ENCODE measurements at places on chromosomes 3 and 15. TPM values are rescaled to one million over a fixed set of nuclear protein-coding genes. Genes with fewer than 3 reads are reported as not detected.

Gene GABRR3
- total RNA-seq, result not detected

Gene RPP14
- 17.8 TPM for total RNA-seq

Gene SLC28A1
- total RNA-seq, result not detected

DNA sequence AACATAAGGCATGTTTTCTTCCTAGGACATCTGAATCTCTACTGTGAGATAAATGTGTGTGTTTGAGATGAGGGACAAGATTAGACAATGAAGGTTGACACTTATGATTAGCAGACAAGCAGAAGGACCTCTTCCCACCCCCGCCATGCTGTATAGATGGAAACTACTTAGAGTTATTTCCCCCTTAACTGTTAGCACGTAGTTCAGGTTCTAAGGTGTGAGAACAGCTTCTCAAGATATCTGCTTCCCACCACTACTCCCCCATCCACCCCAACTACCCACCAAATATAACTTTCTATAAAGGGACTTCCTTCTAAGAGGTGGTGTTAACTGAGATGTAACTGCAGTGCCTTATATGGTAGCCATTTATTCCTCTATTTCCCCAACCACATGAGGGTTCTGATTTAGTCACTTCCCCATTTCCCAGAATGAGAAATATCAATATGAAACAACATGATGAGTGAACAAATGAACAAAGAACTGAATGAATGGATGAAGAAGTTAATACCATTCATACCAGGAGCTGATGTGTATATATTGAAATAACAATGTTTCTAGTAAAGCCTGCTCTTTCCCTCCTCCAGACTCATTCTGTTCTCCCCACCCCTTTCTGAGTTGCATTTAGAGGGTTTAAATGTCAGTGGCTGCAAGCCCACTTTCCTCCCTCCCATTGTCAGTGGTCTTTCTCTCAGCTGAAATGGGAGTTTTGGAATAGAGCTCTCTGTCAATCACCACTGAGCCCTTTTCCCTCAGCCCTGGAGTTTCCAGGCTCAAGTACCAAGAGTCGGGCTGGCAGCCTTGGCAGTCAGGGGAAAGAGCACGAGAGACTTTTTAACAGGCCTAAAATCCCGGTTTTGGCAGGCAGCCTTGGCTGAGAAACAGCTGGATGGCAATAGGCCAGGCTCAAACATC is 7.7 kb upstream of the RFTN1 start:
- no peak for DNase-seq

GRCh38 chr3:66744521-66744920 is 243.7 kb upstream of the LRIG1 start:
- no peak for DNase-seq

DNA sequence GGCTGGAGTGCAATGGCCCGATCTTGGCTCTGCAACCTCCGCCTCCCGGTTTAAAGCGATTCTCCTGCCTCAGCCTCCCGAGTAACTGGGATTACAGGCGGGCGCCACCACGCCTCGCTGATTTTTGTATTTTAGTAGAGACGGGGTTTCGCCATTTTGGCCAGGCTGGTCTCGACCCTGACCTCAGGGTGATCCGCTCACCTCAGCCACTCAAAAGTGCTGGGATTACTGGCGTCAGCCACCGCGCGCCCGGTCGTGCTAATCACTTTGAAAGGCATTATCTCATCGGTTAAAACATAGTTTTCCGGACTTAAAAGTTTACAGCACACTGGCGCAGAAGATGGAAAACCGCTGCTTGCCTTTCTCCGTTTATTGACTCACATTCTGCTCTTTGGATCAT is 27.6 kb upstream of the MTHFS start:
- DNase-seq, result no peak

DNA sequence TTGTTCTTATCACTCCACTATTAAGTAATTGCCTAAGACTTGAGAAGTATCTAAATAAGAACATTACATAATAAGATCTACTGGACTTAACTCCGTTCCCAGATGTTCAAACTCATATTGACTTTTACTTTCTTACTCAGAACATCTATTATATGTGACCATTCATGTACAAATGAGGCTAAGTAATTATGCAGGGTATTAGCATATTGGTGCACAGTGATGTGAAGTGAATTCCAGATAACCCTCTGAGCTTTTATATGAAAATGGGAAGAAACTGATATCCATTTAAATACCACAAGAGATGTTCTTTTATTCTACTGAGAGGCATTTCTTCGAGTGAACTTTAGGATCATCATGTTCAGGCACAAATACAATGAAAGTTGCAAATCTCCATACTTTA is 135.7 kb downstream of the ZPLD1 start:
- DNase-seq, result no peak

DNA sequence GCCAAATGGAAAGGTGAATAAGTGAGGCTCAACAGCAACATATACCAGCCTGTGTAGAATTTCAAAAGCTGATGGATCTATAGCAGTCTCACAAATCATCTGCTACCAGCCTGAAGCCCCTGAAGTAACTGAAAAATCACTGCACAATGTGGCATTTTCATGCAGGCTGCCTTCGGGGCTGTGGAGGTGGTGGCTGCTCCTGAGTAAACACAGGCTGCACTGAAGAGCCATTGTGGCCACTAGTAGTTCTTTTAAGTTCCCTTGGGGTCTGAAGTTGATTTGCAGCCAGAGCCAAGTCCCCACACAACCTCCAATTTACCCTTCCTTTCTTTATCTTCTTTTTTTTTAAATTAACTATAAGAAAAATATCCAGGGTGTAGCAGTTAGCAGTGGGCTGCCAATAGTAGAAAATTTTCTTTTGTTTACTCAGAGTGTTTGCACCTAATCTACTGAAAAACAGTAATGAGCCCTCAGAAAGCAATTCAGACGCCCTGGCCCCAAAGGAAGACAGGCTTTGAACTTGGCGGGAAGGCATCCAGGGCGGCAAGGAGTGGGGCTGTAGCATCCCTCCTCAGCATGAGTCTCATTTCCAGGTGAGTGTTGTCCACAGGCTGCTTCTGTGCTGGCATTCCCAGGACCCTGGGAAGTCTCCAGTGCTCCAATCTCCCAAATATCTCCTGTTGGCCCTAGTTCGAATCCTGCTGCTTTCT is 13.3 kb upstream of the SUSD5 start:
- DNase-seq, result no peak

Gene PCSK6
- total RNA-seq, result 29.9 TPM

DNA sequence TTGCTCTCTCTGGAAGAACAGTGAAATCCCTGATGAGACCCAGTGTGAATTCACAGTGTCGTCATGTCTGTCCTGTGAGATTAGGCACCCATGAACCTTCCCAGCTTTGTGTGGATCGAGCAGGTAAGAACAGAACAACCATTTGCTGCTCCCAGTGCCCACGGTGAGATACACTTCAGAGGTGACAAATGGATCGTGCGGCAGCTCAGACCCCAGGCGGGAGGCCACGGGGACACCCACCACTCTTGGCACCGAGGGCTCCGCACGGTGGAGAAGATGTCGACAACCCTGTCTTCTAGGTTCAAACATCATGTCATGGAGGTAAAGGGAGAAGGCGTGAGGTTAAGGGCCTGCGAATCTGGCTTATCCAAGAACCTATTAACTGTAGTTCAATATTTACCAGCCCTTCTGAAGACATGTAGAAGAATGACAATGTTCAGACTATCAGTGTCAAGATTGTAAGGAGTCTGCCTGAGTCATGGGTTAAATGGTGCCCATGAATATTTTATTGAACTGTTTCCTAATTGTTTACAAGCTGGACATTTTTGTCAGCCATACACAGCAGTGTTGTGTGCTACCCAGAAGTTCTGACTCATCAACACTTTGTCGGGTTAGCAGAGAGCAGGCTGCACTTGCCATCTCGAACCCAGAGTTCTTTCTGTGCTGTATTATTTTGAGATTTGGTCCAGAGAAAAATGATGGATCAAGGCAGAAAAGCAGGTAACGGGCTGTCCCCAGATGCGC is 15.5 kb upstream of the PCSK6 start:
- no peak for DNase-seq

Gene GPR62
- not detected for total RNA-seq

DNA sequence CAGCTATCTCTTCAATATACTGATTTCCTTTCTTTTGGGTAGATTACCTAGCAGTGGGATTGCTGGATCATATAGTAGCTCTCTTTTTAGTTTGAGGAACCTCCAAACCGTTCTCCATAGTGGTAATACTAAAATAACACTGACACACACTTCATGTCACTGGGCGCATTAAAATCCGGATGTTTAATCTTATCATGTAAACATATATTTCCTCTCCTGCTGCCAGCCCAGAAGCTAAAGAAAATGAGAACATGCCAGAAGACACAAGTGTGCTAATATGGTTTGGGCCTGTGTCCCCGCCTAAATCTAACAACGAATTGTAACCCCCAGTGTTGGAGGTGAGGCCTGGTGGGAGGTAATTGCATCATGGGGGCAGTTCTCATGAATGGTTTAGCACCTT is 23.6 kb upstream of the KCNMB2 start:
- DNase-seq, result no peak

- no peak for DNase-seq
Measured at GRCh38 chr3:151278230-151278629, at the start of gene P2RY14. Gene P2RY14 (minus strand): TSS chr3:151278542. CDS start chr3:151214316, 64,226 bp downstream.

Gene SLC7A14
- 0.56 TPM for total RNA-seq

DNA sequence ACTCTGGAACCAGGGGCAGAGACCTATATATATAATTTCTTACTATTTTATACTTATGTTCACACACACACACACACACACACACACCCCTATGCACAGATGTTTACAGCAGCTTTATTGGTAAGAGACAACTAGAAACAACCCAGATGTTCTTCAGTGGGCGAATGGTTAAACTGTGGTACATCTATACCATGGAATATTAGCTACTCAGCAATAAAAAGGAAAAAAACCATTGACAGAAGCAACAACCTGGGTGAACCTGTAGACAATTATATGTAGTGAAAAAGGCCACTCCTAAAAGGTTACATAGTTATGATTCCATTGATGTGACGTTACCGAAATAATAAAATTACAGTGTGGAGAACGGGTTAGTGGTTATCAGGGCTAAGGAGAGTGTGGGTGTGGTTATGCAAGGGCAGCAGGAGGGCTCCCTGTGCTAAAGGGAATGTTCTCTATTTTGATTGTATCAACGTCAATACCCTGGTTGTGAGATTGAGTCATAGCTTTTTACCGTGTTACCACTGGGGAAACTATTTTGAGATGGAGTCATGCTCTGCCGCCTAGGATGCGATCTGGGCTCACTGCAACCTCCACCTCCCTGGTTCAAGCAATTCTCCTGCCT is 85.5 kb downstream of the FLNB start:
- DNase-seq, result no peak

Gene CCR8
- total RNA-seq, result 0.29 TPM

- peak; percentile 68 for DNase-seq
Measured at GRCh38 chr3:134350861-134351311, 23.4 kb downstream of the AMOTL2 start.

GRCh38 chr3:61600195-61600594 is 38.8 kb downstream of the PTPRG start:
- DNase-seq, result no peak

Gene ADCY5
- total RNA-seq, result 7.8 TPM

- no peak for DNase-seq
Measured at GRCh38 chr3:195704433-195704999, 16.3 kb upstream of the MUC20 start.

- no peak for DNase-seq
Measured at GRCh38 chr3:129952556-129953355, 21.8 kb upstream of the TRH start.

DNA sequence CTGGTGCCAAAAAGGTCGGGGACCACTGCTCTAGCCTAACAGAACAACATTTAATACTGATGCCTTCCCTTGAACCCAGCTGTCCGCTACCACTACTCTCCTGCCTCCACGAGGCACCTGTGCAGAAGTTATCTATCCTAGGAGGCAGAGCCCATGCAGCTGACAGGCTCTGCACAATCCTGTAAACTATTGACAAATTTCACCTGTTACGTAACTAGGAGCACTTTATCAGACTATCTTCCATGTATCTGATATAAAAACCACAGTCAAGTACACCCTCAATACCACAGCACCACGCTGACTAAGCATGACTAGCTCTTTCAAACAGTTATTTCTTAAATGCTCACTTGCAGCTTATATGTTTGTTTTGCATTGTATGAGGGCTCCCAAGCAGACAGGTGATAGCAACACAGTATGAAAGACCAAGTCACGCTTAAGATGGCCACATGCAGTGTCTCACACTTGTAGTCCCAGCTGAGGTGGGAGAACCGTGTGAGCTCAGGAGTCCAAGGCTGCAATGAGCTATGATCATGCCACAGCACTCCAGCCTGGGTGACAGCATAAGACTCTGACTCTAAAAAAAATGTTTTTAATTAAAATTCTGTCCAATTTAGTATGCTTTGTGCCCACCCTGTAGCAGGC is 4.5 kb upstream of the IL17RC start:
- no peak for DNase-seq

DNA sequence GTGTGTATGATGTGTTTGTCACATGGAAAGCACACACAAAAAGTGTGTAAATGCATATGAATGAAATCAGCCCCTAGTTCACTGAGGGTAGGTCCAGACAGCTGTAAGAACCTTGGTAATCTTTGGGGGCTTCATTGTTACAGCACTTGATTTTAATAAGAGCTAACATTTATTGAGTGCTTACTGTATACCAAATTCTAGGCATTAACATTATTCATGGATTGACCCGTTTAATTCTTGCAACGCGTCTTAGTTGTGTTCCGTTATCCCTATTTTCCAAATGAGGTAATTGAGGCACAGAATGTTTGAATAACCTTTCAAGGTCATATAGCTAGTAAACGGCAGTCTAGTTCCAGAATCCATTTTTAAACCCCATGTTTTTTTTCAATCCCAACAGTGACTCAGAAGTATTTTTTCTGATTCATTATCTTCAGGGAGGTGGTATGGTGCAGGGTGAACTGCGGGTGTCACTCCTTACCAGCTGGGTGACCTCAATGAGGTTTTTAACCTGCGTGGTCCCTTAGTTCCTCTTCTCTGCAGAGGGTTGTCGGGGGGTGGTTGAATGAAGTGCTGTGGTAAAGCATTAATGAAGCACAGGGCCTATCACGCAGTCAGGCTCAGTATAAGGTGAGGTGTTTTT is 14.2 kb downstream of the RAB8B start:
- no peak for DNase-seq

GRCh38 chr3:66452303-66453011 is 48.4 kb downstream of the LRIG1 start:
- DNase-seq, result no peak

Gene NEK10
- 0.67 TPM for total RNA-seq

DNA sequence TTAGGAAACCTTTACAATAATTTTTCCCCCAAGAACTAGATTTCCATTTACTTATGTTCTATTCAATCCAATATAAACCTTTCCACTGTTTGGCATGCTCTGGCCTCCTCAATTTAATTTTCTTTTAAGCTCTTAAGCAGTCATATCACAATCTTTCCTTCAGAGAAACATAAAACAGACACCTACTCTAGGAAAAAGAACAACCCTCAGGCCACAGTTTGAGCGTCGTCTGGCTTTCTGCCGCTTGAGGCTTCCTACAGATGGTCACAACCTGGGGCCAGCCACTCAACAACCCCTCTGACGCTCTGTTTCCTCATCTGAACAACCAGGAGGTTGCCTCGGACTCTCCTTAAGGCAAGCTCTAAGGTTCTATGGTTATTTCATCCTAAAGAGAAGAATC is 143.3 kb downstream of the ADAMTS17 start:
- DNase-seq, result no peak

GRCh38 chr3:83514130-83514914 is 1444.5 kb upstream of the CADM2 start:
- DNase-seq, result no peak

- DNase-seq, result no peak
Measured at GRCh38 chr15:76840830-76841460, 64.2 kb downstream of the SCAPER start.

- DNase-seq, result no peak
Measured at GRCh38 chr15:77500989-77501388, 80.3 kb downstream of the HMG20A start.

All from colonic mucosa (tissue), 4 donors.